ENCODE measurements at places on chromosomes 11 and 22.

- DNase-seq, result no peak
Observed at GRCh38 chr11:100329352-100329751, 357.7 kb upstream of the ARHGAP42 start.

DNA sequence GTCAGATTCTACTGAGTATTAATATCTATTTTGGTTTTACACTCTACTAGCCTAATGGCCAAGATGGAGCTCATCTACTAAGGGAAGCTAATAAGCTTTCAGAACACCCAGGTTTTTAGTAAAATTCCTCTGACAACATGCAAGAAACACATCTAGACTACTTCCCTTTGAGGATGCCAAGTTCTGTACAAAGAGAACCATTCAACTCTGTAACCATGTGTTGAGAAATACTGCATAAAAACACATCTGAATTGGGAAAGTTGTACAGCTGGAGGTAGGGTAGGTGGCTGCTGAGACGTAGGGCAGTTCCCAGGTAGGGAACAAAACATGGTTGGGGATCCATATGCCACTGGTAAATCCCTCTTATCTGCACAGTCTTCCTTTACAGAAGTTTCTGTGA is 66.2 kb downstream of the SC5D start:
- no peak for DNase-seq

- DNase-seq, result no peak
Observed at GRCh38 chr22:40364431-40364830, 6.0 kb upstream of the SGSM3 start.

DNA sequence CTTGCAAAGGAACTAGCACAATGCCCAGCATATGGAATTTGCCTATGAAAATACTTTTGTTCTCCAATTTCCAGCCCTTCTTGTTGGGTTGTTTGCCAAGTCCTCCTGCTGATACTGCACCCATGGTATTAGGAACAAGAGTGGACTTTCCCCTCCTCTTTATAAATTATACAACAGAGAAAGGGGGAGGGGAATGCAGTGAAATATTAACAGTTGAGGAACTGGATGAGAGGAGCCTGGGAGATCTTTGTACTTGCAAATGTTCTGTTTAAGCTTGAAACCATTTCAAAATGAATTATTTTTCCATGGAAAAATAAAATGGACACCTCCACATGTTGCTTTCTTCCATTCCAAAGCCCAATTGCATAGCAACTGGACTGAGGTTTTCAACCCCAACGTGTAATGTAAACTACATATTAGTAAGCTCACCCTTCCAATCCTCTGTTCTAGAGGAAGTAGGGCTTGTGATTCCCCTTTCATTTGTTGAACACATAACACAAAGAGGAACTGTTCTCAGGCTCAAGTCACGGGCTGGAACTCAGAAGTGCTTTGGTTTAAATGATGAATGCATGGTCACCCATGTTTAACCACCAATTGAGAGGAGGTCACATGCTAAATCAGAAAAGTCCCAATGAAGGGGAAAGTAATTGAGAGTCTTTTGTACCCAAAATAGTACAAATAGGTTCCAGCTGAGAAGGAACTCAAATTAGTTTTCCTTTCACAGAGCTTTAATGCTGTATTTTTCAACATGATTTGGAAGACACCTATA is 66.2 kb upstream of the ZC3H12C start:
- DNase-seq, result no peak

DNA sequence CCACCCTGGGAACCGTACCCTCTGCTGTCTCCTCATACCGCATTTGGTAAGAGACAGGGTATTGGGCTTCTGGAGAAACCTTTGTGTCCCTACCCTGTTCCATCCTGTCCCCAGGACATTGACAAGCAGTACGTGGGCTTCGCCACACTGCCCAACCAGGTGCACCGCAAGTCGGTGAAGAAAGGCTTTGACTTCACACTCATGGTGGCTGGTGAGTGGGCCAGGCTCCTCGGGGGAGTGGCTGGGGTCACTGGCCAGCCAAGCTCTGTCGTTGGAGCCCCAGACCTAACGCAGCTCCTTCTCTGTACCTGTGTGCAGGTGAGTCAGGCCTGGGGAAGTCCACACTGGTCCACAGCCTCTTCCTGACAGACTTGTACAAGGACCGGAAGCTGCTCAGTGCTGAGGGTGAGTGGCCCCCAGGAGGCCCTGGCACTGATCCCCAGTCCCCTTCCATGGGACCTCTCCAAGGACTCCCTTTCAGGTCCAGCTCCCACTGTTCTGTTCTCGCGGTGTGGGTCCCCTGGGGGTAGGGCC is 3.8 kb upstream of the GP1BB start:
- no peak for DNase-seq

DNA sequence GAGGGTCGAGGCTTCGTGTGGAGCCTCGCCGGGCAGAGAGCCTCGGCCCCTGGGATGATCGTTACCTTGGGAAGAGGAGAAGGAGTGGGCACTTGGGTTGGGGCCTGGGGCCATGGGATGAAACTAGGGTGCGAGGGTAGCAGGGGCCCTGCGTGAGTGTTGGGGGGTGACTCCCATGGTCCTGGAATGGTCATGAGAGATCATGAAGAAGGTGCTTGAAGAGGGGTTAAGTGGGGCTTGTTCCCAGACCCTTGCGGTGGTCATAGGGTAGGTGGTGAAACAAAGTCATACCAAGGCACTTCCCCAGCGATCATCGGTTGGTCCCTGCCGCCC is 284 bp downstream of the CCS start:
- no peak for DNase-seq

DNA sequence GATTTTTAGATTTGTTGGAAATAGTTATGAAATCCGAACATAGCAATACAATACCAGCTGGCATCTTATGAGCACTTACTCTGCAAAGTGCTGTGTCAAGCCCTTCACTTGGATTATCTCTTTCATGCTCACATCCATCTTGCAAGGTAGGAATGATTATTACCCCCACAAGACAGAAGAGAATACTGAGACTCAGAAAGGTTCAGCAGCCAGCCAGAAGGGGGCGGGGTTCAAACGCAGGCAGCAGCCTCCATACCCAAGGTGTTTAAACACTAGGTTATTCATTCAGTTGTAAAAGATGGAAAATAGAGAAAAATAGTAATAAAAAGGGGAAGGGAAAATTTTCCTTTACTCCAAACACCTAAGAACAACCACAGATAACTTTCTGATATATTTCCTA is 158.5 kb downstream of the CCDC34 start:
- no peak for DNase-seq

DNA sequence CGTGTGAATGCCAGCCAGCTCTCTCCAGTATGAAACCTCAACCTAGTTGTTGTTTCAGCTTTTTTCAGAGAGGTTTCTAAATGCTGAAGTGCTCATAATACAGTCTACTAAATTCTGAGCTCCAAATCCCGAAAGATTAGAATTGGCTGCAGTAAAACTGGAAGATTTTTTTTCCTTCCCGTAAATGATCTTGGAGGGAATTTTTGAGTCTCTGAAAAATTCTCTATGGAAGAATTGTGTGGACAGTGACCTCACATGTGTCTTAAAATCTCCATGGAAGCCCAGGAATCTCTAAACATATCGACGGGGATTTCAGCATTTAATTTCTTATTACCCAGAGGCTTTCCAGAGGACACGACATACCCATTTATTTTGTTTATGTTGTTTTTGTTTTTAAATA is 1499.2 kb downstream of the LRRC4C start:
- DNase-seq, result no peak

GRCh38 chr22:26416670-26417276 is 12.3 kb upstream of the ASPHD2 start:
- peak; percentile 40 for DNase-seq

DNA sequence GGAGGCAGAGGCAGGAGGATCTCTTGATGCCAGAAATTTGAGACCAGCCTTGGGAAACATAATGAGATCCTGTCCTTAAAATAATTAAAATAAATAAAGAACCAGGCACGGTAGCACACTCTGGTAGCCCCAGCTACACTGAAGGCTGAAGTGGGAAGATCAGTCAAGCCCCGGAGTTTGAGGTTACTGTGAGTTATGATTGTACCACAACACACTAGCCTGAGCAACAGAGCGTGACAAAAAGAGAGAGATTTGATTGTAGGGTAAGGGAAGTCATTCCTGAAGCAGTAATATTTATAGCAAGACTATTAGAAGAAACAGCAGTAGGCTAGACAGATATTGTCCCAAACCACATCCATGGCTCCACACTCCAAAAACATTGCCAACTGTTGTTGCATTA is 1408.4 kb upstream of the TENM4 start:
- DNase-seq, result no peak

- no peak for DNase-seq
Observed at GRCh38 chr11:132264616-132265015, 894.2 kb downstream of the NTM start.

GRCh38 chr11:32259641-32260081 is 168.8 kb downstream of the RCN1 start:
- DNase-seq, result no peak

DNA sequence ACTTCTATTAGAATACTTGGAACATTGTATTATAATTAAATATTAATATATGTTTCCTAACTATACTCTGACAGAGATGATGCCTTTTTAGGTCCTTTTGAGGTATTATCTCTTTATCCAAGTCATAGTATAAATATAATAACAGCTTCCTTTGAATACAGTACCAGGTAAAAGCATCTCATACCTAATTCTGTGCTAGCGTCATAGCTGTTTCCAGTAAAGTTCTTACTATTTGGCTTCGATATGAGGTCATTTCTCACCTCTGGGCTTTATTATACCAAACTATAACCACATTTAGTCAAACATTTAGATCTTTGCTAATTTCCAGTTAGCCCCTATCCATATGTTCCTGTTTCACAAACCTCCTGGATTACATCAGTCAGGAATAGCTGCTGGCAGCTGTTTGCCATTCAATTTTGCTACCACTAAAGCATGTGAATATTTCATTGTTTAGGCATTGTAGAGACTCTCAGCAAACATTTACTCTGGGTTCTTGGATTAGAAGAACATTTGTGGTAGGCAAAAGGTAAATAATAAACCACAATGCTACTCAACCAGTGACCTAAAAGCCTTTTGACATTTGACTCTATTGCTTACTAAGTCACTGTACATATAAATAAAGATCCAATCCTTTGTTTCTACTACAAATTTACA is 255.1 kb downstream of the TTC28 start:
- DNase-seq, result no peak

DNA sequence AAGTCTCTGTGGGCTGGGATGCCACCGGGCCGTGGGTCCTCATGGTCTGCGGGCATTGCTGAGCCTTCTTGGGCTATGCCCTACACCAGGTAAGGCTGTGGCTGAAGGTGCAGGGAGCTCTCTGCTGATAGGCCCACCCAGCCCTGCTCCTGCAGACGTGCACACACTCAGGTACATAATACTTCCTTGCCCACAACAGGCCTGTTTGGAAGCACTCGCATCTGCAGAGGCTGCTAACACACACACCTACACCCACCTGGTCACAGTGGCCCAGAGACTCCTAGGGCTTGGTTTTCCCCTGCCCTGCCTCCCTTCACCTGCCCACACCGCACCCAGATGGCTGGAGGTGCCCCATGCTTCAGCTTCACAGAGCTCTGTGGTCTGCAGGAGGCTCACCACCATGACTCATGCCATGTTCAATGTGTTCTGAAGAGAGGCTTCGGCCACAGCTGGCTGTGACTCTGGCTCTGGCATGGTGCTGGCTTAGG is 72.8 kb upstream of the KCNQ1OT1 start:
- DNase-seq, result no peak

DNA sequence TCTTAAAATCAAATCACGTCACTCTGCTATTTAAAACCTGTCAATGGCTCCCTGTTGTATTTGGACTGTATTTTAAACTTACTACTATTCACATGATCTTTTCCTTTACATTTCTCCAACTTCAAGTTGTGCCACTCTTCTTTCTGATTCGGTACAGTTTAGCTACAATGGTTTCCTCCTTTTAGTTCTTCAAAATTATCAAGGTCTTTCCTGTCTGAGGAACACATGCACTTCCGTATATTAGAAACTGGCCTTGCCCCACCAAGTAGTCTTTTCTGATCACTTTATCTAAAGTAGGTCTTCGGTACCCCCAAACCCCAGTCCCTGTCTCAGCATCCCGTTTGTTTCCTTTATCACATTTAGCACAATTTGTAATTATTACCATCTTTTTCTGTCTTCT is 81.8 kb downstream of the MTMR3 start:
- DNase-seq, result no peak

DNA sequence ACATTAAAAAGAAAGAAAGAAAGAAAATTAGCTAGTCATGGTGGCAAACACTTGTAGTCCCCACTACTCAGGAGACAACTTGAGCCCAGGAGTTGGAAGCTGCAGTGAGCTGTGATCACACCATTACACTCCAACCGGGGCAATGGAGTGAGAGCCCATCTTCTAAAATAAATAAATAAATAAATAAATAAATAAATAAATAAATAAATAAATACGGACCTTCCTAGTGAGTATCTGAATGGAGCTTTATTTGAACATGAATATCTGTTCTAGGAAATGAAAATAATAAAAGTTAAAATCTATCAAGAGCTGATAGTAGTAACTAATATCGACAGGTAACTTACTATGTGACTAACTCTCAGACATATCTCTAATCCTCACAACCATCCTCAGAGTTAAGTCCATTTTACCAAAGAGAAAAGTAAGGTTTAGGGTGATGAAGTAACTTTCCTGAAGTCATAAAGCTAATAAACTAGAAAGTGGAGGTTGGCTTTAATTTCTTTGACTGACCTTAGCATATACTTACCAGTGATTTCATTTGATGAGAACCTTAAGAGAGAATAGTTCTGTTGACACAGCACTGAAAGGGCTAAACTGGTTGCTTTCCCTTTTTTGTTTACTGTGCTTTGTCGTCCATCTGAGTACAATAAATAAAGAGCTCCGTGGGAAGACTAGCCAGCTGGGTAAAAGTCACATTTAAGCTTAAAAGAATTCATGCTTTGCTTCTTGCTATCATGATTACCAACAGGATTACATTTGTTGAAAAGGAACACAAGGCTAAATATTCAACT is 22.4 kb downstream of the ENTHD1 start:
- no peak for DNase-seq

DNA sequence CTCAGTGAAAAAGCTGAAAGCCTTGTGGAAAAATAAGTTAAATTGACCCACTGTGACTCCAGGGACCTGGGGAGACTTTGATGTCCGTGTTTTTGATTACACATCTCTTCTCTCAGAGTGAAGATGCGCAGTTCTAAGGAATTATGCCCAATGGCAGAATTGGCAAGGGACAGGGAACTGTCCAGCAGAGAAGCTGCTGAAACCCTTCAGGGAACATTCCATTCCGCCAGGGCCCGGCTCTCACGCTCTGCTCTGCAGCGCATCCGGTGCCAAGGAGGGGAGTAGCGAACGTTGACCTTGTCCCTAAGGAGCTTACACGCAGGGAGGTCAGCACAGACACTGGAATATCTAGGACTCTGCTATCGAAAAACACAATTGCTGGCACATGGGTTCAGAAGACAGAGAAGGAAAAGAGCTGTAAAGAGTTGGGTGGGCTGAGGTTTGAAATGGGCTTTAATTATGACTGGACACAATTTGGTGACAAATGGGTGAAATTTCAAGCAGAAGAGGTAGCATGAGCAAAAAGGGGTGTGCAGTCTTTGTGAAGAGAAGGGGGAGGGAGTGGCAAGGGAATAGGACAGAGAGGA is 64.5 kb upstream of the B3GAT1 start:
- no peak for DNase-seq

DNA sequence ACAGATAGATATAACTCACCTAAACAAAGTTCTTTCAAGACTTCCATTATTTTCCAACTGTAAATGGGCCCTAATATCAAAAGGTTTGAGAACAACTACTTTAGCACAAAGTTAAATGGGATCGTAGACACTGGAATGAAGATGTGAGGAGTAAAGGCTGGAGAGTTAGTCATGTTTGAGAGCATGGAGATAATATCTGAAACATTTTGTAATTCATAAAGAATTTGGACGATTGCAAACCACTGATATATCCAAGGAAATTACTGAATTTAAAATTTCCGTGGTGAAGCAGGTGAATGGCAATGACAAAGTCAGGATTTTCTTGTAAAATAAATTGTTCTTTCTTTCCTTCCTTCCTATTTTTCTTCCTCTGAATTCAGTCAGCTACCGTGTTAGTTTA is 564.9 kb downstream of the CNTN5 start:
- DNase-seq, result no peak
